ENCODE measurements at places on chromosomes 1 and 21.

- H3K27me3 ChIP-seq = no peaks in the 10 kb centered on the region
- no peak for DNase-seq
- H3K4me1 ChIP-seq = no peaks in the 10 kb centered on the region
- H3K27ac ChIP-seq = no peak overlapping the region
- no peak overlapping the region for H3K4me3 ChIP-seq
Measured at GRCh38 chr1:197896301-197896700, 6.1 kb upstream of the C1orf53 start.

DNA sequence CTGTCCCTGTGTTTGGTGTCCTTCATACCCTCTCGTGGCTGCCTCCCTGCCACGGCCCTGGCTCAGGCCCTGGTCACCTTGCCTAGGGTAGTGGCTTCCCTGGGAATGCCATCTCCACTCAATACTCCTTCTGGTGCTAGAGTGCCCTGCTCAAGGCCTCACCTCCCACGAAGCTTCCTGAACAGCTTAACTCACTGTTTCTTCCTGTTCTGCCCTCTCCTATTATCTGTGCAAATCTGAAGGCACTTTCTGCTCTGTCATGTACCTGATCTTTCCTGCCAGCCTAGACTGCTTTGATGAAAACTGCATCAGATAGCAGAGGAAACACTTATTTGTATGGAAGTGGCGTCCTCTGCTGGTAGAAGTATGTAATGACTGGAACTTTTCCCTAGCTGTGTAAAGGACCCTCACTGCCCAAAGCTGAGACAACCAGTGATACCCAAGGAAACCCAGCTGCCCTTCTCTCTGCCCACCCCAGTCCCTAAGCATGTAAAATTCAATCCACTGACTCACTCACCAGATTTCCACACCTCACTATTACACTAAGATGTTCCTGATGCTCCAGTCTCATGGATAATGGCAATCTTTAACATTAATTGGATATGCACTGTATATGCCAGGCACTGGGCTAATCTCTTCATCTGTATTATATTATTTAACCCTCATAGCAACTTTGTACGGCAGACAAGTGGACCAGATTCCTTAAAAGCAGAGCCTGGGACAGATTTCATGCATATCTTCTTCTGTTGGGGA is 36.2 kb upstream of the BTG2 start:
- no peak overlapping the region for H3K4me3 ChIP-seq
- no peaks in the 10 kb centered on the region for H3K27me3 ChIP-seq
- peaks cover 16% of the 10 kb centered on the region for H3K4me1 ChIP-seq
- DNase-seq = no peak
- H3K36me3 ChIP-seq = no peaks in the 10 kb centered on the region
- H3K27ac ChIP-seq = peak overlapping the region; percentile 46

GRCh38 chr21:42570841-42571387 is 57.3 kb downstream of the SLC37A1 start:
- no peaks in the 10 kb centered on the region for H3K27me3 ChIP-seq
- H3K27ac ChIP-seq = no peak overlapping the region
- no peaks in the 10 kb centered on the region for H3K4me1 ChIP-seq
- no peak overlapping the region for H3K4me3 ChIP-seq
- DNase-seq = no peak

GRCh38 chr21:46504666-46505065 is 46.0 kb downstream of the DIP2A start:
- DNase-seq = no peak
- H3K4me3 ChIP-seq = no peak overlapping the region
- peaks cover 12% of the 10 kb centered on the region for H3K4me1 ChIP-seq

- no peaks in the 10 kb centered on the region for H3K27me3 ChIP-seq
- no peak overlapping the region for H3K27ac ChIP-seq
- H3K4me3 ChIP-seq = no peak overlapping the region
- peaks cover 8% of the 10 kb centered on the region for H3K4me1 ChIP-seq
Measured at GRCh38 chr1:206609229-206609991, 2.9 kb downstream of the EIF2D start.

GRCh38 chr1:1322952-1323351 is 1.5 kb downstream of the INTS11 start:
- H3K27ac ChIP-seq = peak overlapping the region; percentile 32
- no peak overlapping the region for H3K4me3 ChIP-seq
- DNase-seq = no peak

- no peaks in the 10 kb centered on the region for H3K36me3 ChIP-seq
- no peaks in the 10 kb centered on the region for H3K27me3 ChIP-seq
- DNase-seq = no peak
- no peak overlapping the region for H3K27ac ChIP-seq
- H3K4me3 ChIP-seq = no peak overlapping the region
- no peaks in the 10 kb centered on the region for H3K4me1 ChIP-seq
Measured at GRCh38 chr1:224779536-224779935, 149.9 kb upstream of the DNAH14 start.

GRCh38 chr1:3422638-3423037 is 31.8 kb upstream of the ARHGEF16 start:
- DNase-seq = no peak
- H3K4me3 ChIP-seq = no peak overlapping the region
- no peak overlapping the region for H3K27ac ChIP-seq
- H3K27me3 ChIP-seq = no peaks in the 10 kb centered on the region

- H3K36me3 ChIP-seq = no peaks in the 10 kb centered on the region
- H3K4me3 ChIP-seq = no peak overlapping the region
- H3K4me1 ChIP-seq = no peaks in the 10 kb centered on the region
- H3K27ac ChIP-seq = no peak overlapping the region
- H3K27me3 ChIP-seq = no peaks in the 10 kb centered on the region
Measured at GRCh38 chr1:59605184-59605583, 209.6 kb upstream of the HOOK1 start.

GRCh38 chr1:231311720-231312431 is 25.8 kb downstream of the EXOC8 start:
- no peaks in the 10 kb centered on the region for H3K36me3 ChIP-seq
- DNase-seq = no peak
- H3K4me3 ChIP-seq = no peak overlapping the region

GRCh38 chr1:155420788-155421187 is 100.1 kb downstream of the RUSC1 start:
- H3K27me3 ChIP-seq = no peaks in the 10 kb centered on the region
- H3K27ac ChIP-seq = no peak overlapping the region
- DNase-seq = no peak
- no peaks in the 10 kb centered on the region for H3K4me1 ChIP-seq
- peaks cover 14% of the 10 kb centered on the region for H3K36me3 ChIP-seq

Measured in naive thymus-derived CD4-positive, alpha-beta T cell (primary cell).